ENCODE measurements at places on chromosomes 1 and 21.
A peak's percentile ranks its signal among the peaks of the same experiment; 100 is the strongest.

DNA sequence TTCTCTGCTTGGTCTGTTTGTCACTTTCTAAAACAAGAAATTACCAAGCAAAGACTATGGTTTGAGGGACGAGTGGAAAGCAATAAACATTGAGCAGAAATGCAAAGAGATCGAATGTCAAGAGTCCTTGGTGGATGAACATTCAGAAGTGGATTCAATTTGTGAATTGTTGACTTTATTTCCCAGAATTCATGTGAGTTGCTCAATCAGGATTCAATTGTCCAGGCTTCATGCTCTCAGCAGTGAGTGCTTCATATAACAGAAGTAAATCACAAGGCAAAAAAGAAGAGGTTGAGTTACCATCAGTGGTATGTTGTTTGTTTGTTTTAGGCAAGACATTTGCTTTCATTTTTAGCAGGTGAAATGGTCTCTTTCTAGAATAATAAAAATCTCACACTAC lies 31.9 kb downstream of the NGF start:
- no peak for DNase-seq

DNA sequence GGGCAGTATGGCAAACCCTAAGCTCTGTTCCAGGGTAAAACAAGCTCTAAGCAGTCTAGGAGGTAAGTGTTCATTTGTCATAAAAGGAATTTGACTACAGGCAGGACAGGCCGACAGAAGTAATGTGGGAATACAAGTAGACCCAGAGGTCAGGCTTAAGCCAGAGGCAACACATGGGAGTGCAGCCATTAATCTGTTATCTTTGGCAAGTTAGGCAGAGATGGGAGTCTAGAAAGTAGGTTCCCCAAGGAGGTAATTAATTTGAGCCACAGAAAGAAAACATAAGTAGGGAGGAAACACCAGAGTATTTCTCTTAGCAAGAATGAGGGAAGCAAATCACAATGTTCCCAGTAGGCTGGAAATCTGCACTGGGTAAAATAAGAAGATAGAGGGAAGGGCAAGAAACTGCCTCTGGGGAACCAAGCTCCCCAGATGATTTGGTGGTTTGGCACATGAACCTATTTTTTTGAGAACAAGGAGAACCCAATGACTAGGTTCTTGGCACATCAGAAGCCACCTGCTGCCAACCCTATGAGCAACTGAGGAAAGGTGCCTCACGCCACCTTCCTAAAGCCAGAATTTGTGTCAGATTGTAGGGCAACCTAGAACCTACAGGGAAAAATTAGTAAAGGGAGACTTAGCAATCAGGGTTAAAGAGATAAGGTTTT lies 636.4 kb upstream of the PLXNA2 start:
- peak; percentile 83 for DNase-seq

GRCh38 chr21:33455686-33456446 lies 23.9 kb downstream of the TMEM50B start:
- DNase-seq: no peak

DNA sequence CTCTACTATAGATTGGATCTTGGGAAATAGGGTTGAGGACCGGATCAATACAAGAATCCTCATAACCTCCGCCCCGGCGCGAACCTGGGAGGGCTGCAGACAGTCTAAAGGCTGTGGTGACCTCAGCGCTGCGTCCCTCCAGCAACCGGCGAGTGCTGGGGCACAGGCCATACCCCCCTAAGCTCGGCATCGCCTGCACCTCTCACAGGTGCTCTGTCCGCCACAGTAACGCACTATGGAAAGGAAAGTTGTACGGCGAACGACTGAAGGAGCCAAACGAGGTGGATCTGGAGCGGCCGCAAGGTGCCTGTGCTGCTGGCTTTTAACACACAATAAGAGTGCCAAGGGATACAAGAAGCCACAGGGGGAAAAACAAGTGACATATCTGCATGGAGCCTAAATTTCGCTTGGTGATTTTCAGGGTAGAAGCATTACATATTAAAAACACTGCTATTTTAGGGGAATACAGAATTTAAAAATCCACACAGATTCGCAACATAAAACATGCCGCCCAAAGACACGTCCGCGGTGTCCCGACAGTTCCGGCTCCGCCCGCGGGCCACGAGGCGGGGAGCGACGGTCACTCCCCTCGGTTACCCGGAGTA lies 1.4 kb upstream of the RBM15 start:
- DNase-seq: no peak

DNA sequence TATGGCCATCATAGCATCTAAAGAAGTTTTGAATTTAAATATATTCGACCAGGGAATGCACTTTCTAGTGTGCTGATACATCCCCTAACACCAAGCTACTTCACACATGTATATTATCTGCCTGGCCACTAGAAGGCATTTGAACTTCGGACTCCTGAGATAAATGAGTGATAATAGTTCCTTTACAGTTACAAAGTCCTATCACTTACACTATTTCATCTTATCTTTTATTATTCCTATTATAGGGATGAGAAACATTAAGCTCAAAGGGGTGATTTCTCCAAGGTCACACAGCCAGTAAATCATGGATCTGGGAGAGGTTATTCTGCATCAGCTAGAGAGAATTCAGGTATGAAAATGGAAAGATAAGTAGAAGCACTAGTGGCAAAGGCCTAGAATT lies 40.3 kb downstream of the GPATCH2 start:
- no peak for DNase-seq

DNA sequence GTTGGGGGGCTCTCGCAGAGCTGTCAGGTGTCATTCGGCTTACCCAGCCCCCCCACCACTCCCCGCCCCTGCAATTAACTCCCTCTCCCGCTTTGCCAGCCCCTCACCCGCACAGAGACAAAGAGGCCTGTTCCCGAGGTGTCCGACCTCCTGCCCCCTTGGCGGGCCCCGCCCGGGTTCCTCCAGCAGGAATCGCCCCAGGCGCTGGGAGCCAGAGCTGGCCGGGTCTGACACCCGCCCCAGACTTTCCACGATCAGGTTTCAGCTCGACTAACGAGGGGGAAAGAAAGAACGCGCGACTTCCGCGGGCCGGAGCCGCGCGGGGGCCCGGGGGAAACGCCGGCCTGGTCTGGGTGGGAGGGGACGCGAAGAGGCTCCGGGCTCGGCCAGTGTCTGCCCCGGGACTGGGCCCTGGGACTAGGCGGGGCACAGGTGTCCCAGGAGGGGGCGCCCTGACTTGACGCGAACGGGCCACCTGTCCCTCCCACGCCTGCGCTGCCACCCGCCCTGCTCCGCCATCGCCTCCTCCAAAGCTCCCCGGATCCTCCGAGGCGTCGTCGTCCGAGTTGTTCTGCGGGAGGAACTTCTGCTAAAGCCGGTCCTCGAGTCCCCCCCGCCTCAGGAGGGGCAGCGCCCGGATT lies 36.4 kb upstream of the HHAT start:
- DNase-seq: peak; percentile 60

- peak; percentile 98 for DNase-seq
Observed at GRCh38 chr1:19715334-19716203, 50.9 kb downstream of the HTR6 start.

- no peak for DNase-seq
Observed at GRCh38 chr1:187894349-187894748, 1065.6 kb downstream of the PLA2G4A start.

GRCh38 chr1:185279571-185279970 lies 37.5 kb downstream of the IVNS1ABP start:
- DNase-seq: no peak

- DNase-seq: no peak
Observed at GRCh38 chr1:166785987-166786386, 53.3 kb upstream of the POGK start.

DNA sequence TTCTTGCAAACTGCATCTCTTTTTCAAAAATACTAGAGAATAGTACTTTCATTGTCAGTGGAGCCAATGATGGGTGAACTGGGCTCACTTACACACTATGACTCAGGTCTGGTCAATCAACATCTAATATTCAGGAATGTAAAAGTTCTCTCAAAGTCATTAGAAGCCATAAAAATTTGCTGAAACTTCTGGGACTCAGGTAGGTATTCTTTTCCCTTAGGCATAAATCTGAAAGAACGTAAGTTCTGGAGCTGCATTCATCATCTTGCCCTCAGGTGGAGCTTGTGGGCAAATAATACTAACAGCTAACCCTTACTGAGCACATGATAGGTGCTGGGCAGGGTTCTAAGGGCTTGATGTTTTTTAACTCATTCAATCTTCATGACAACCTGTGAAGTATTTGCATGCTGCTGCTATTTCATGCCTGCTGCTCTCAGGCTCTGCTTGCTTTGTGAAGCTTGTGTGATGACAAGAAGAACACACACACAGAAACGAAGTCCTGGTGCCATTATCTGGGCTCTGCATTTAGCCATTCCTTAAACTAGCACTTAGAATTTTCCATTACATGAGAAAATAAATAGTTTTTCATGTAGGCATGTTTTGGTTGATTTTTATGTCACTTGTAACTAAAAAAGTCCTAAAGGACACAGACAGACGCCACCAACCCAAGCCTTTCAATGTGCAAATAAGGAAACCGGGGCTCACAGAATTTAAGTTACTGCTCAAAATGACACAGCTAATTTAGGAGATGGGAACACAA lies 394.2 kb upstream of the LYPLAL1 start:
- peak; percentile 60 for DNase-seq

- DNase-seq: no peak
Observed at GRCh38 chr1:94903280-94904009, 23.5 kb downstream of the CNN3 start.

- DNase-seq: no peak
Observed at GRCh38 chr1:167206166-167206835, 14.4 kb upstream of the POU2F1 start.

DNA sequence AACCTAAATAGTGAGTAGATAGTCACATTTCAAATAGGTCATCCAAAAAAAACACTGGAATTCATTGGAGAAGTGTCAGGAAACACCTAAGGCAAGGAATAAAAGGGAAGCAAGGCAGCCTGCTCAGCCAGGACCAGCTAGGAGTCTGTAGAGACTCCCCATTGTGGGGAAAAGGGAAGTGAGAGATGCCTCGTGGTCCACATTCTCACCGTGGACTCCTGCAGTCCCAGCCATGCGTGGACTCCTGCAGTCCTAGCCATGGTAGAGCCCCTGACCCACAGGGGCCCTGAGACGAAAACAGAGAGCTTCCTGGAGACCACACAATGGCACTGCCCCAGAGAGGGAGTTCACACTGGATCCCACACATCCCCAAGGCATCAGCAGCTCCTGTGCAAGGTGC lies 97.5 kb downstream of the LRIG2 start:
- DNase-seq: no peak

DNA sequence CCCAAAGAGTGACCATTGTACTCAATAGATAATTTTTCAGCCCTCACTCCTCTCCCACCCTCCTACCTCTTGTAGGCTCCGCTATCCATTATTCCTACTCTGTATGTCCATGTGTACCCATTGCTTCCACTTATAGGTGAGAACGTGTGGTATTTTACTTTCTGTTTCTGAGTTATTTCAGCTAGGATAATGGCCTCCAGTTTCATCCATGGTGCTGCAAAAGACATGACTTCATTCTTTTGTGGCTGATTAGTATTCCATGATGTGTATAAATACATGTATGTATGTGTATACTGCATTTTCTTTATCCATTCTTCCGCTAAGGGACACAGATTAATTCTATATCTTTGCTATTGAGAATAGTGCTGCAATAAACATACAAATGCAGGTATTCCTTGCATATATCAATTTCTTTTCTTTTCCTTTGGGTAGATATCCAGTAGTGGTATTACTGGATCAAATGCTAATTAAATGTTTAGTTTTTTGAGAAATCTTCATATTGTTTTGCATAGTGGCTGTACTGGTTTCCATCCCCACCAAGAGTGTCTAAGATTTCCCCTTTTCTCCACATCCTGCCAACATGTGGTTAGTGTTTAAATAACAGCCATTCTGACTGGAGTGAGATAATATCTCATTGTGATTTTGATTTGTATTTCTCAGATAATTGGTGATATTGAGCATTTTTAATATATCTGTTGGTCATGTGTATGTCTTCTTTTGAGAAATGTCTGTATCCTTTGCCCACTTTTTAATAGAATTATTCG lies 4.9 kb downstream of the LY9 start:
- DNase-seq: no peak

DNA sequence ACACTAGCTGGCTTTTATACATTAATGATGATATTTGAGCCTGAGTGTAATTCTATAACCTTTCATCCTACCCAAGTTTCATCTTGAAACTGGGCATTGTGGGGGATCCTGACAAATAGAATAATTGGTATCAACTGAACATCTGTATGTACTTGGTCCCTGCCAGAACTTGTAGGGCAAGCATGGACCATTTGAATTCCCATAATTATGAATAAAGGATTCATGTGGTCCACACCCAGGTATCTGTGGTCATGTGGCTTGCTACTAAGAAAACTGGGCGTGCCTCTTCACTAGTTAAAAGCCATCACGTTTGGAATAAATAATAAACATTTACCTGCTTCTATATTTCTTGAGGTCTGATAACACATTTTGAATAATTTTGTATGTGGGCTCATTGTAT lies 20.6 kb upstream of the VTCN1 start:
- no peak for DNase-seq

GRCh38 chr1:94056996-94057395 lies 64.0 kb downstream of the ABCA4 start:
- DNase-seq: no peak

DNA sequence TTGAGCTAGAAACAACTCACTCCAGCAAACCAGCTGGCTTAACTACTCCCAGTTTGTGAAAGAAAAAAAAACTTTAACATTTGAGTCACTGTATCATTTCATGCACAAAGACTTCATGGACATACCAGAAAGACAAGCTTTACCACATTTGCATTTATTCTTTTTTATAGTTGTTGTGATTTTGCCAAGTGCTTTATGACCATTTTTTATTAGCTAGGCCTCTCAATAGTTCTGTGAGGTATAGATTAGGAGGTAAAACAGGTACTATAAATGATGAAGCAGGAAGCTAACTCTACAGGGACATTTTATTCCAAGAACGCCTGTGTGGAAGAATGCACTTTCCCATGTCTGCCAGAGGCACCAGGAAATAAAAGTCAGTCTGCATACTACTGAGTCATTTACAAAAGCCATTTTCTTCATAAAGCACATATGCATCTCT lies 8.2 kb upstream of the DENND1B start:
- DNase-seq: peak; percentile 20

GRCh38 chr1:36525166-36525565 lies 42.5 kb upstream of the CSF3R start:
- no peak for DNase-seq

- DNase-seq: no peak
Observed at GRCh38 chr1:229563241-229563640, 4.7 kb upstream of the ABCB10 start.

GRCh38 chr1:15410223-15410883 lies 665 bp downstream of the EFHD2 start:
- DNase-seq: no peak

- DNase-seq: no peak
Observed at GRCh38 chr1:109331113-109331512, 24.3 kb upstream of the MYBPHL start.

- DNase-seq: no peak
Observed at GRCh38 chr1:36570006-36570405, 87.3 kb upstream of the CSF3R start.

DNA sequence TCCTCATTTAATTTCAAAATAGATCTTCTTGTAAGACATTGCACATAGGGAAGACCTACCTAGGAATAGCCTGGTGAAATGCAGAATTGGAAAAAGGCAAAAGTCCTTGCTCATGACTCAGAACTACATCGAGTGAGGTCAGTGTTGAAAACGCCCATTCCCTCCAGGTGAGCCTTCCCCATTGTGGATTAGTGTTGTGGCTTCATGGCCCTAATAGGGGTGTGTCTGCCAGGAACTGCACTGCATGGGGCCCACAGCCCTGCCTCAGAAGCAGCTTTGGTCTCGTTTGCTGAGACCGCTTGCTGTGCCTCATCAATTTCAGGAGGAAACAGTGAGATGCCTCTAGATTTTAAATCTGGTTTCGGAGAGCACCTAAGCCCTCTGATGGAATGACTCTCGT lies 17.0 kb downstream of the TFF3 start:
- DNase-seq: no peak
